ENCODE measurements at places on chromosomes 3 and 15.

DNA sequence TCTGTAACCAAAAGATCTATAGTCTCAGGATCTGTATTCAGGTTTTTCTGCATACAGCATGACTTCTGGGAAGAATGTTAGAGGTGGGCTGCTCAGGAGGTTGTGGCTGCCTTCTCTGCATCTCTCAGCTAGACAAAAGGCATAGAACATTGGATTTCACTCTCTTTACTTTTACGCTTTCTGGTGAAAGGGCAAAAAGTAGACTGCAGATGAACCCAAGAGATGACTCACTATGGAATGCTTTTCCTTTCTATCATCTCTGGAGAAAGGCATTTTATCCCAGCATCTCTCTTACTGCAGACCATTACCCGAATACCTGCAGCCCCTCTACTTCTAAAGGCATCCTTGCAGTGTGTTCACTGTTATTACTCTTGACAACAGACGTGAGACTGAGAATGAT, 222.2 kb downstream of the WNT5A start:
- DNase-seq, result no peak

DNA sequence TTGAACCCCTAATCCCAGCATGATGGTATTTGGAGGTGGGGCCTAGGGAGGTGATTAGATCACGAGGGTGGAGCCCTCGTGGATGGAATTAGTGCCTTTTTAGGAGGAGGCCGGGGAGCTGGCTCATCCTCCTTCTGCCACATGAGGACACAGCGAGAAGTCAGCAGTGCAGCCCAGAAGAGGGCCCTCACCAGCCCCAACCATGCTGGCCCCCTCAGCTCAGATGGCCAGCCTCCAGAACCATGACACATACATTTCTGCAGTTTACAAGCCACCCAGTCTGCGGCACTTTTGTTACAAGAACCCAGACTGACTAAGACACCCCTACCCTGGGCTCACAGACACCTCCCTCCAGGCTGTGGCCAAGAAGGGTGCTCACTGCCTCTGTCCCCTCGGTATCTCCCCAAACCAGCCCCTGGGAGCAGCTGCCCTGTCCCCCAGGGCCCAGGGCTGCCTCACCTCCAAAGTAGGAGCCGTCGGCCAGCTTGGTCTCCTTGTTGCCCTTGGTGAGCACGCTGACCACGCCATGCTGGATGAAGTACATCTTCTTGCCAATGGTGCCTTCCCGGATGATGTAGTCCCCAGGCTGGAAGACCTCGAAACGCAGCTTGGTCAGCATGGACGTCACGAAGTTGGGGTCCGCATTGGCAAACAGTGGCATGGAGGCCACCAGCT, 44.1 kb downstream of the HCN4 start:
- no peak for DNase-seq

- no peak for DNase-seq
These were observed 38.0 kb upstream of the TKT start for GRCh38 chr3:53293867-53294266.

- no peak for DNase-seq
These were observed 71.2 kb upstream of the ST3GAL6 start for GRCh38 chr3:98691897-98692296.

DNA sequence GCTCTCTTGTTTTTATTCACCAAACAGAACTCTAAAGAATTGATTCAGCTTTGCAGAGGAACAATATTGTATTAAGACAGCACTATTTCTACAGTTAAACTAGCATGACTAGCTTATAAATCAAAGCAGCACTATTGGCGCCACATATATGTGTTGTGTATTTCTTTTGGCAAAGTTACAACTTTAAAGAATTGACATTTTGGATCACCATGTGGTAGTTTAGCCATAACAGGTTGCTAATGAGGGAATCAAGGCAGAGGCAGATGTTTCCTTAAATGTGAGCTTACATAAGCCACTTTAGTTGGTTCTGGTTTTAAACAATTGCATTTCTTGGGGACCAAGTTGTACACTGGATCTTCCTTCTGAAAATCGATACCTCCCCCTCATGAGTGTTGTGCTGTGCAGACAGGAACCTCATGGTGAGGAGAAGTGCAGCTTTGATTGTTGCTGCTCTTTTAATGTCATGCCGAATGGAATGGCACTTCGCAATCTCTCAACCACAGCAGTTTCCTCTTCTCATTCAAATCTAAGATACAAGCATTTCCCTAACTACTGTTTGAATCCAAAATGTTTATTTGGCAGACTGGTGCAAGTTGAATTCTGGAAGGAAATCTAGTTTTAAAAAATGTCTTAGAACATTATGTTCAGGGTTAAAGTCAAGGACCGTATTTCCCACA, 151.2 kb downstream of the MYRIP start:
- no peak for DNase-seq

DNA sequence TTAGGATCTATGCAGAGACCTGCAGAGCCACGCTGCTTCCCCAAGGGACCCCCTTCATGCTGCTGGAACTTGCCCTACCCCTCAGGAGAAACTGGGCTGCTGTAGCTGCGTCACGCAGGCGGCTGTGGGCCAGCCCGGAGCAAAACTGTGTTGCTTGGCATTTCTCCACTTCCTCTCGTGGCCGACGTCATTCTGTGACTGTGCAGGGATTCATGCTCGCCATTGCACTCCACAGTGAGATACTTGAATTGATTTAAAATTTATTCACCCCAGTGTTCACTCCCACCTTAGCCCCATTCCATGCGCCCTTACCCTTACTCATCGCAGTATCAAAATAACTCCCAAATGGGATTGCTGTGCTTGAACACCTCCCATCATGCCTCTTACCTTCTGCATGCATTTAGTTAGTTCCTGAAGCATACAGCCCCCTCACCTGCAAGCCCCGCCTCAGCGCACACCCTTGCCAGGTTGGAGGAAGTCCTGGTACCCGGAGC, 45.7 kb downstream of the TMEM44 start:
- DNase-seq, result peak; percentile 45

- DNase-seq, result no peak
These were observed 74.4 kb downstream of the DAPK2 start for GRCh38 chr15:63971904-63972303.

DNA sequence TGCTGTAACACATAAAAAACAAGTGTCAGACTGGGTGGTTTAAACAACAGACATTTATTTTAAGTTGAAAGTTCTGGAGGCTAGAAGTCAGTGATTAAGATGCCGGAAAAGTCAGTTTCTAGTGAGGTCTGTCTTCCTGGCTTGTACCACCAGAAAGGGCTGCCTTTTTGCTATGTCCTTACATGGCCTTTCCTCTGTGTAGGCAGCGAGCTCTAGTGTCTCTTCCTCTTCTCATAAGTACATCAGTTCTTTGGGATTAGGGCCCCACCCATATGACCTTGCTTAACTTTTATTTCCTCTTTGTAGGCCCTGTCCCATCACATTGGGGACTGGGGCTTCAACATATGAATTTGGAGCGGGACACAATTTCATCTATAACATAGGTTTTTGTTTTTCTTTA, 128.0 kb downstream of the BBX start:
- no peak for DNase-seq
